ENCODE measurements at places on chromosomes 13 and 19.

DNA sequence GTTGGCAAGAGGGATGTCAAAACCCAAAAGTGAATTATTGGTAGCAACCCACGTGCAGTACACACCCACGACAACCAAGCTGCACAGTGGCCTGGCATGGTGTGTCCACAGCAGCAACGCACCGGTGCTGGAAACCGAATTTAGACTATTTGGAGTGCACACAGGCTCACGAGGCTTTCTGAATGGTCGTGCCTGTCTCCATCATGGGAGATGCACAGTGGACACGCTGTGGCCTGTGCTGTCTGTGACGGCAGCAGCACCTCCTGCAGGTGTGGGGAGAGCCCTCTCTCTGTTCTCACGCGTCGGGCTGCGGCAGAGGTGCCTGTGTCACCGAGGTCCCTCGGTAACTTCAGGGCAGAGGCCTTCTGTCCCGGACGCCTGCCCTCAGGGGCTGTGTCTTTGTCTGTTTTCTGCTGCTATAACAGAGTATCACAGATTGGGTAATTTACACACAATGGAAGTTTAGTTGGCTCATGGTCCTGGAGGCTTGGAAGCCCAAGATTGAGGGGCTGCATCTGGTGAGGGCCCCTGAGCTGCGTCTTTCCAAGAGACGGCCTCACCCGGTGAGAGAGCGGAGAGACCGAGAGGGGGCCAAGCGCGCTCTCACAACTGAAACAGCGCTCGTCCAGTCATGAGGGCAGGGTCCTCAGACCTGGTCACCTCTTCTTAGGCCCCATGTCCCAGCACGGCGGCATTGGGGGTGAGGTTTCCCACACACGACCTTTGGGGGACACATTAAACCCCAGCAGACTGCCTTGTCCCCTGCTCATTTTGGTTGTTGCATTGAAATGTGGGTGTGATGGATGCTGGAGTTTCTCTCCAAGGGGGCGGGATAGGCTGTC lies 9.1 kb upstream of the MCF2L start:
- DNase-seq = no peak

- DNase-seq = no peak
These were observed 203.0 kb downstream of the ITGBL1 start for GRCh38 chr13:101655435-101655834.

DNA sequence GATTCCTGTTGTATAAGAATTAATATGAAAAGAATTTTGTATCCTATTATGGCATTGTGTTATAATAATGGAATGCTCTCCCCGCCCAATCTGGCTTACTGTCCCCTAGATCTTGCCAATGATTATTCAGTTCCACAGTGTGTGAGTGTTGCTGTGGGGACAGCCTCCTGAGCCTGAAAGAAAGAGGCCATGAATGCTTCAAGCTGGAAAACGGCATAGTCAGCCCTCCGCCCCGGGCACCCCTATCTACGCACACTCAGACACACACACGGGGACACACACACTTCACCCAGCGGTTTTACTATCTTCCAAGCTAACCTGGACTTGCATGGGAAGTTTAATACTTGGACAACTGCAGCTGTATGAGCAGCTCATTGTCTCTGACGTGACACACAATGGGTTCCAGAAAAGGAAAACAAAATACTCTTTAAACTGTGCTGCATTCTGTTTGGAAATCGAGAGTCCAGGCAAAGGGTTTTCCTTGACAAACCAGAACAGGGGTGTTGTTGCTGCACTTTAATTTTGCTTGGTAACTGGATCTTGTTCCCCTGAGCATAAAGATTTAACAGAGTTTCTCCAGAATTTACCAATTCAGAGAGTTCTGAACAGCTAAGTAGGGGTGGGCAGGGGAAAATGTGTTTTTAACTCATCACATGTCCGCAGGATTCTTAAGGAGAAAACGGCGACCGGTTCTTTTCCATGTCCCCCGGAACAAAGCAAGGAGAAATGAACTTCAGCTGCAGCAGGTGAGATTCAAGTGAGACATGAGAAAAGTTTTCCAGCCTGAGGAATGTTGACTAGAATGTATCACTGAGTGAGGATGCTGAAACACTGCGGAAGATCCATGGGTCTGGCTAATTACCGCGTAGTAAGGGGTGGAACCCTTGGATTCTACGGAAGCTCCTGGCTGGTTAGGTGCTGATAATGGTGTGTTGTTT lies 472.9 kb downstream of the FOXO1 start:
- no peak for DNase-seq

- DNase-seq = no peak
These were observed 32.5 kb downstream of the MCF2L start for GRCh38 chr13:113001241-113002140.

GRCh38 chr13:27493981-27494380 lies 43.6 kb upstream of the MTIF3 start:
- no peak for DNase-seq

DNA sequence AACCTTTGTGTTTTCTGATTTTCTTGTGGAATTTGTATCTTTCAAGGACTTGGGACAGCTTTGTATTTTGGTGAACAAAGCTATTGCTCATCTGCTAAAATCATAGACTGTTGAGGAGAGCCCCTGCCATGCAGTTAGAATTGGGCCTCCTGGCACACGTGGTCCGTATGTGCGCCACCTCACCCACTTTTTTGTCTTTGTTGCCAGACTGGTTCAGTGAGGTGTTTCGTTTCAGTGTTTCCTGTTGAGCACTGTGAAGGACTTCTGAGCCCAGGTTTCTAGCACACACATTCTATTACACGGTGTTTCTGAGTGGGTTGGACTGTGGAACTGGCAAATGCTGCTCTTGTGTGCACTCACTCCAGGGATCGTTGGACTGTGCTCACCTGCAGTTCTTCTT lies 37.6 kb upstream of the RNF113B start:
- no peak for DNase-seq

DNA sequence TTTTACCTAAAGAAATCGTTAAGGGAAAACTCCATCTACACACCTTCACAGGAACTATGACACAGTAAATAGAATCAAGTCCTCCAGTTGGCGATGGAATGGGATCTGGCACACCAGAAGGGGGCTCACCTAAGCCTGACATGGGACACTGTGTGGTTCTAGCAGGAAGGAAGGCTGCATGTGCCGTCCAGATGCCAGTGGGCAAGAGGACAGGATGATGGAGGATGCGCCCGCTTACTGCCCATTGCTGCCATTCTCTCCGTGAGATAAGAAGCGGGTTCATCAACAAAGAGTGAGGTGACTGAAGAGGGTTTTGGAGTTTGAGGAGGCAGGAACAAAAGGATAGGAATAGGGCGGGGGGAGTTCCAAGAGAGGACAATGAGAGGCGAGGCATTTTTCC lies 2.9 kb upstream of the CYP2F1 start:
- no peak for DNase-seq

- no peak for DNase-seq
These were observed 34.5 kb upstream of the FAM216B start for GRCh38 chr13:42746866-42747265.

GRCh38 chr19:37655689-37656371 lies 565 bp upstream of the ZFP30 start:
- peak; percentile 92 for DNase-seq

- DNase-seq = no peak
These were observed 5.6 kb downstream of the SNRPA start for GRCh38 chr19:40756502-40757110.

DNA sequence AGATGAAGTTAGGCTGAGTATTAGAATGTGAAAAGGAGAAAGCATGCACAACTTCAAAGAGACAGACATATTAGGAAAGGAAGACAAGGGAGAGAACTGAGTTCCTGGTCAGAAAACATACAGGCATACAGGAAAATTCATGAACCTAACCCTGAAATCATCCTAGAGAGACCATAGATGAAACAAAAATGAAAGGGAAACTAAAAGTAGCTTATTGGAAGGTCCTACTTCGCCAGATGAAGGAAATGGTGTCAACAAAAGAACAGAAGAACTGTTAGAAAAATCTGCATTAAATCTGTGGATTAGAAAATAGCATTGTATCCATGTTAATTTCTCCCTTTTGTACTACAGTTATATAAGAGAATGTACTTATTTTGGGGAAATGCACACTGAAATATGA lies 169.0 kb upstream of the UFM1 start:
- DNase-seq = no peak

DNA sequence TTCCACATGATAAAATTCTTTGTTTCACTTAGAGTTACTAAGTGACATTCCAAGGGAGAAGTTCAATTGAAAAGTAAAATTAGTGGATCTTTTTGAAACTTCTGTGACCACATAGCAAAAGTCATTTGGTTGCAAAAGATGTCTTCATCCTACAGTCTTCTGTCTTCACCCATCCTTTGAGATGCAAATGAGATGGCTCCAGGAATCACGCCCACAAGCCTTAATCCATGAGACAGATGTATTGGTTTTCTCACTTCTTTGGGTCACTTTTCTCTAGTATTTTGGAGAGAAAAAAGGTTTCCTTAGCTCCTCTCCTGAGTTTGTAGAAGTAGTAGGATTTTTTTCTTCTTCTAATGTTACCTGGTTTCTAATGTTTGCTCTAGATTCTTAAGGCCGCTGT lies 259.5 kb upstream of the SLC10A2 start:
- DNase-seq = no peak

DNA sequence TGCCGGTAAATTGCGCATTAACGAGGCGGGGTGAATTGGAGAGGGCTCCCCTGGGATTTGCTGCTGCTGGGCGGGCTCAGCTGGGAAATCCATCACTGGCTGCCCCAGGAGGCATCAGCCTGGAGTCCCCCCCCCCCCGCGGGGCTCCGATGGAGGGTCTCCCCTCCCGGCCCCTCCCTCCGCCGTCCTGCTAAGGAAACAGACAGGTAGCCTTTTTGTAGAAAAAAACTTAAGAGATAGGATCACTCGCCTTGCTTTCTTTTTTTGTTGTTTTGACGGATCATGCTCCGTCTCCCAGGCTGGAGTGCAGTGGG lies 6.8 kb downstream of the TLE6 start:
- no peak for DNase-seq

DNA sequence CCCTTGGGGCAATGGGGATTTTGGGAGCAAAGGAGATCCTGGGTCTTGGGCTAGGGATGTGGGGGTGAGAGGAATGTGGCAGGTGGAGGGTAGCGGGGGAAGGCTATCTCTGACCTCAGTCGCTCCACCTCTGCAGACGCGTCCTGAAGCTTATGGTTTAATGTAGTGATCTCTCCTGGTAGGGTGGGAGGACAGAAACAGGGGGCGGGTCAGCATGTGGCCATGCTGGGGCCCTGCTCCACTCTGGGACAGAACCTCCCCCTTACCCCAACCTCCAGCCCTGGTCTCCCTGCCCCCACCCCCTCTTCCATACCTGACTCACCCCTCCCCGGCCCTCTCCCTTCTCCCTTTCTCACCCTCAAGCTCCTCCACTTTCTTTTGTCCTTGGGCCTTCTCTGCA lies 1.4 kb downstream of the BST2 start:
- DNase-seq = no peak

GRCh38 chr19:51458051-51458645 lies at the start of gene SIGLEC8:
Gene SIGLEC8, minus strand, starts transcription at chr19:51458454. Its CDS starts 67 bp downstream, at chr19:51458387.
- DNase-seq = no peak

DNA sequence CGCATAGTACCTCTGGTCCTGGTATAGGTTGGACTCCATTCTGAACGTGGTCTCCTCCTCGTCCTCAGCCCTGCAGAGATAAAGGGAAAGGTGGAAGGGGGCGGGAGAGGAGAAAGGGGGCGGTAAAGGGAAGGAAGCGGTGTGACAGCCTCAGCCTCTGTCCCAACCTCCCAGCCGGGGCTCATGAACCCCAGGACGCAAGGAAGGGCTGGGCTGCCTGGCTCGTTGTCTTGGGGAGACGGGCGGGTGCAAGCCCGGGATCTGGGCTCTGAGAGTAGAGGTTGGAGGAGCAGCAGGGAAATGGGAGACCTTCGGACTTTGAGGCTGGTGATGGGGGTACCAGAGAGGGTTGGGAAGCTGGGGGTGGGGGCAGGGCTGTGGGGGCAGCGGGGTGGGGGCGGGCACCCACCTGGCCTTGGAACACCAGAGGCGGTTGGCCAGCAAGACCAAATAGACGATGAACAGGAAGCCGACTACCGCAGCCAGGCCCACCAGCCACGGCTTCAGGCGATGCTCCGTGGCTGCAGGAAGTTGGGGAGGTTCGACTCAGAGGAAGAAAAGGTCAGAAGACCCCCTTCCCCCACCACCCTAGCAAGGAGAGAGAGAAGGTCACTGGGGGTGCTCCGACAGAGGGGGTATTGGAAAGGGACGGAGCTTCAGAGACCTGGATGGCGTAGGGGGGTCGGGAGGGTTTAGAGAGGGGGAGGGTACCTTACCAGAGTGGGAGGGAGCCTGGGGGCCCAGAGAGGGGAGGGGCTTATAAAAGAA lies 1.7 kb downstream of the SMIM24 start:
- peak; percentile 87 for DNase-seq

DNA sequence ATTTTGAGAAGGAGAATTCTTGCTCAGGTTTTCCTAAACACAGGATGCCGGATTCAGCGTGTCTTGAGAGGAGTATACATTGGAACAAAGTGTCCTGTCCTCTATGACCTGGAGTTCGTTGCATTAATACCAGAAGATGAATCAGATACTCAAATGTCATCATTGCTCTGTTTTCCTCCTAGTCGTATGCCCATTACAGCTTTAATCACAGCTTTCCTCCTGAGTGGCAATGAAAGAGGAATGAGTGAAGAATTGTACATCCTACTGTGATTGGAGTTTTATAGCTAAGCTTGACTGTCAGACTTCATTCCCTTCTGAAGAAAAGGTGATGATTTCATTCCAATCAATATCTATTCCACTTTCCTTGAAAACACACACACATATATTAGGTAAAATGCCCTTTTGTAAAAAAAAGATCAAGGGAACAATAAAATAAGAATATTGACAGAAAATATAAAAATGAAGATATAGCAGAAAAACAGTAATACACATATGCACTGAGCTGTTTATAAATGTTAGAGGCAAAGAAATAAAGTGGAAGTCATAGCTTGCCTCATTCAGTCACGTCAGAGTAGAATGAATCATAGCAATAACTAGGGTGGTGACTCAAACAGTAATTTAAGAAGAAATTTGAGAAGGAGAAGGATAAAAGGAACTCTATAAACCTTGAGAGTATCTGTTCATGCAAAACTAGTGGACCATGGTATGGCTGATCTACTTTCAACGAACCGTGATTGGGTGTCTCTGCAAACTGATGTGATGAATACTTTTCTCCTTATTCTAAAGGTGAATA lies 501.5 kb downstream of the SUCLA2 start:
- no peak for DNase-seq

DNA sequence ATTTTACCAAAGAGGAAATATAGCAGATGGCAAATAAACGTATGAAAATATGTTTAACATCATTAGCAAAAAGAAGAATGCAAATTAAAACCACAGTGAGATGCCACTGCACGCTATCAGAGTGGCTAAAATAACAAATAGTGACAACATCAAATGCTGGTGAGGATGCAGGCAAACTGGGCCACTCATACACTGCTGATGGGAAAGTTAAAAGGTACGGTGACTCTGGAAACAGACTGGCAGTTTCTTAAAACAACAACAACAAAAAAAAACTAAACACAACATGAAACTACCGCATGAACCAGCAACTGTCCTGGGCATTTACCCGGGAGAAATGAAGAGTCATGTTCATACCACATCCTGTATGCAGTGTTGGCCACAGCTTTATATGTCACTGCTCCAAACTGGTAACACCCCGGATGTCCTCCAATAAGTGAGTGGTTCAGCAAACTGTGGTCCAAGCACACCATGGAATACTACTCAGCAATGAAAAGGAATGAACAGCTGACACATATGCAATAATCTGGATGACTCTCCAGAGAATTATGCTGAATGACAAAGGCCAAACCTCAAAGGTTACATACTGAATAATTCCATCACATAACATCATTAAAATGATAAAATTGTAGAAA lies 22.3 kb downstream of the EPS15L1 start:
- DNase-seq = no peak
